Endodermal cell (in vitro differentiated cells): ENCODE measurements at places on chromosomes 6 and 20. TPM values are rescaled to one million over a fixed set of nuclear protein-coding genes. Genes with fewer than 3 reads are reported as not detected.

The HLA-E gene
- 38.4 to 48.2 TPM (median 39.6 TPM) in 3 replicates for total RNA-seq

DNA sequence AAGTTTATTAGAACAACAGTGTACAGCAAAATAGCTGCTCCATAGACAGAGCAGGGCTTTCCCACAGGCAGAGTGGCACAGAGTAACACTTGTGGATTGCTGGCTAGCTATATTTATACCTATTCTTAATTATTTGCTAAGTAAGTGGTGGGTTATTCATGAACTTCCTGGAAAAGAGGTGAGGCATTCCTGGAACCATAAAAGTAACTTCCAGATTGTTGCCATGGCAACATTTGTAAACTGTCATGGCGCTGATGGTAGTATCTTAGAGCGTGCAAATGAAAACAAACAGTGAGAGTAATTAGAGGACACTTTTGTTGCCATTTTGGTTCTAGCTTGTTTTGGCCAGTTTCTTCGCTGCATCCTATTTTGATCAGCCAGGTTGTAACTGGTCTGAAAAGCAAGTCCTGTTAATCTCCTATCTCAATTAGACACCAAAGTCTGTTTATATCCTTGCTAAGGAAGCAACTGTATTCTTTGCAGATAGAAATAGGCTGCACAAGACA, 23.9 kb downstream of the DEFB114 start:
- H3K36me3 ChIP-seq = no peaks in the 10 kb centered on the region
- no peak for DNase-seq
- H3K27me3 ChIP-seq = no peaks in the 10 kb centered on the region
- no peaks in the 10 kb centered on the region for H3K4me1 ChIP-seq

GRCh38 chr20:2911200-2911599, 37.9 kb downstream of the PTPRA start:
- H3K27ac ChIP-seq = no peak overlapping the region
- DNase-seq = no peak
- H3K4me1 ChIP-seq = no peaks in the 10 kb centered on the region
- no peak overlapping the region for H3K4me3 ChIP-seq
- H3K36me3 ChIP-seq = peaks cover 4% of the 10 kb centered on the region
- no peaks in the 10 kb centered on the region for H3K27me3 ChIP-seq

The TUBB2A gene
- total RNA-seq = 262 to 584 TPM (median 296 TPM) in 3 replicates

DNA sequence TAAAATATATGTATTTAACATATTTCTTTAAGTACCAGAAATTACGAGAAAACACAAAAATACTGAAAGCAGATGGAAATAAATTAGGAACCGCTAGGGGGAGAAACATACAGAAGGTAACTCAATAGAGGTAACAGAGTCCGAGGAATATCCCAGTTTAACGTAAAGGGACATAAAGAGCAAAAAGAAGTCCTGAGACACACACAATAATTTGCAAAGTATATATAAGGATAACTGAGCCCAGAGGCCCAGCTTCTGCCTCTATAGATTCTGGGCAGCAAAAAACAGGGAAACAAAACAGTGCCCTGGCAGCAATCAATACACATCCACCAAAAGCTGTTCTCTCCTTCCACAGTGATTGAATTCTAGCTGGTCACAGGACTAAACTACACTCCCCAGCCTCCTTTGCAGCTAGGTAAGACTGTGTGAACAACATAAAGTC, 15.1 kb downstream of the TBC1D32 start:
- no peak overlapping the region for H3K27ac ChIP-seq
- H3K4me3 ChIP-seq = no peak overlapping the region
- DNase-seq = peak; percentile 55

DNA sequence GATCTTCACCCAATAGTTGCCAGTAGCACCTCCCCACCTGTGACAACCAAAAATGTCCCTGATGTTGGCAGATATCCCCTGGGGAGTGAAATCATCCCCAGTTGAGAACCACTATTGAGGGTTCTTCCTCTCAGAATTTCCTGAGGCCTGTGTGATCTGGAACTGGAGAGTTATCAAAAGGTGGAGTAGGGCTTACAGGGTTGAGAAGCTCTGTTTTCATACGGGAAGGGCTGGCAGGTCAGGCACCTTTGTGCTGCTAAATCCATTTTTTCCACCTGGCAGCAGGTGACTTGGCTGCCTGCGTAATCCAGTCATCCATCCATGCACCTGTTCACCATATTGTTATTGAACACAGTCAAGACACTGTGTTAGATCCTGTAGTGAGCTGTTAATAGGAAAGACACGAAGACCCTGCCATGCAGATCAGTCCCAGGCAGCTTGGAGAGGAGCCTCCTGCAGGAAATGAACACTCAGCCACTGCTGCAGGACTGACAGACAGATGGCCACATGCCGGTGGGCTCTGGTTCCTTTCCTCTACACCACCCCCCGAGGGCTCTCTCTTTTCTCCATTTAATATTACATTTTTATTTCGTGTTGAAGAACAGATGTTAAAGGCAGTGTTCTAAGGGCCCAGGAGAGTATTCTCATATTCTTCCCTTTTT, 5.4 kb downstream of the DUSP22 start:
- H3K27me3 ChIP-seq = no peaks in the 10 kb centered on the region
- H3K4me1 ChIP-seq = no peaks in the 10 kb centered on the region
- no peak overlapping the region for H3K27ac ChIP-seq
- no peaks in the 10 kb centered on the region for H3K36me3 ChIP-seq
- peak; percentile 49 for DNase-seq

The PSORS1C1 gene
- 0.47 and 1.1 TPM in 2 replicates for total RNA-seq

DNA sequence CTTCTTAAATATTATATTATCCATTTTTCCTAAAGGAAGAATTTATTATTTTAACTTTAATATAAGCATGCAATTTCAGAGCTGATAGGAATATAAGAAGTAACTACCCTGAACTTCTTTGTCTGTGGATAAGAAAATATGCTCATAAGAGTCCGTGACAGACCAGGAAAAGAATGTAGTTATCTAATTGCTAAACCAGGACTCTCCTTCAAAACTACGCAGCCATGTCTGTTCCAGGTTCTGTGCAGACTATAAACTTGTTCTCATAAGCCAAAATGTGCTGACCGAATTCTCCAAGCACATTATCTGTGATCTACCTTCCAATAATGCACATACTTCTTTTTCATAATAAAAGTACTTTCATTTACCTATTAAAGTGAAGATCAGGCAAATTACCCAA, 116.5 kb downstream of the TRDN start:
- DNase-seq = no peak
- H3K27ac ChIP-seq = no peak overlapping the region
- peaks cover 35% of the 10 kb centered on the region for H3K36me3 ChIP-seq
- peaks cover 5% of the 10 kb centered on the region for H3K4me1 ChIP-seq
